Right atrium auricular region (tissue), 2 donors: ENCODE measurements at places on chromosomes 1 and 21. TPM values are rescaled to one million over a fixed set of nuclear protein-coding genes. Genes with fewer than 3 reads are reported as not detected.

DNA sequence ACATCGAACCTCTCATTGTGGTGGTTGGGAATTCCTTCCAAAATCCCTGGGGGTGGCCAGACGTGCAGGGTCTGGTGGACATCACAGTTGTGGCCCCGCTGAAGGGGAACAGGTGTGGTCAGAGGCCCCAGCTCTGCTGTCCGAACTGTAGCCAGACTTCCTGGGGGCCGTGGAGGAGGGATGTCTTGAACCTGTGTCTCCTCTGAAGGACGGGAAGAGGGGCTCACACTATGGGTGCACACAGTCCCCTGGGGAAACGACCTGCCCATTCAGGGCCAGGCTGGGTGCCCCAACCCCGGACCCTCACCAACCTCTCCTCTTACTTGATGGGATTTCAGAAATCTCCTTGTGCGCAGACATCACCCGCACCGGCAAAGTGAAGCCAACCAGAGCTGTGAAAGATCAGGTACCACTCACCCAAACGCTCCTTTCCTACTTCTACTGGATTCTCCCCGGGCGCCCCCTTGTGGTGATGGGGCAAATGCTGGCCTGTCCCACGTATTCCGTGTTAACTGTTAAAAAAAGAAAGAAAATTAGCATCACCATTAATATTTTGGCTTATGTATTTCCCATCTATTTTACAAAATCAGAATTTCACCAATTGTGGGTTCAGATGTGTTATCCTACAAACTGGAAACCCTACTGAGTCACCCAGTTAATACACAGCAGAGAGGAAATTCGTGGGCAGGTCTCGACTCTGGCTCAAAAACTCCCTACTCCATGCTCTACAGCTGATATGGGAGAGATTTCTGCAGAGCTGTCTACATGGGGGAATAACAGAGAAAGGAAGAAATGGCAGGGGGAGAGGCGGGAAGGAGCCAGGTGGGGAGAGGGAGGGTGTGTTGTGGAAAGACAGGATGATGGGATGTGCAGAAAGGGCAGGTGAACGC, 28.1 kb downstream of the PADI4 start:
- DNase-seq, result no peak

DNA sequence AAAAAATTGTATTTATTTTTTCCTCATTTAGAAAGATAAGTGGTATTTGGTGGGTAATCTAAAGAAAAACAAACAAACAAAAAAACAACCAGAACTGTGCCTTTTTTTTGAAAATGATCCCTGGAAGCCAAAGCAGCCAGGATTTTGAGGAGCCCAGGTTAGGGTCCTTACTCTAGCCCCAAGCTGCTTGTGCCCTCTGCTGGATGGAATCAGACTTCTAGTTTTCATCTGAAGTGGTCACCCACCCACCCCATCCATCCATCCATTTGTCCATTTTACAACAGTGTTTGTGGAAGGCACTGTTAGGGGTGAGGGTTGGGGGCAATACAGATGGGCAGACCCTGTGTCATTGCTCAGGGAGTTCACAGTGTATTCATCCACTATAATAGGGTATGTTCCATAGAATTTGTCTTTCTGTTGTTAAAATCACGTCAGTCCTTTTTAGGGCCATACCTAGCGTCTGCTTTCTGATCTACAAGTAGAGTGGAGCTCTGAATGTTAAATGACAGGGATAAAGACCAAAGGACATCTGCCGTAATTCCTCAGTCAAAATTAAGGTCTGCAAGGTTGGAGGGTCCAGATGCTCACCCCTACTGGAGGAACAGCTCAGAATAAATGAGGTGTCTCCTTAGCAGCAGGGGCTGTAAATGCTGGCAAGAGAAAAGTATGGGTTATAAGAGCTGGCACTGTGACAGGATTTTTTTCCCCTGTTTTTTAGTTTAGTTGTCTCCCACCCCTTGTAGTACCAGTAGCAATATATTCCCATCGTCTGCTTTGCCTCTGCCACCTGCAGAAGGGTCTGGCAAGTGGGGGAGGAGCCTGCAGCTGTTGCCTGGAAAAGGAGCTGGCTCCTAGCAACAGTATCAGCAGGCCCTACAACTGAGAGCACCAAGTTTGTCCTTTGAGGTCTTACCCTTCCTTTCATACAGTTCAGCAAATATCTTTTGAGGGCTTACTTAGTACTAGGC, 3.2 kb downstream of the LRRC42 start:
- no peak for DNase-seq

- no peak for DNase-seq
These were observed 281.0 kb upstream of the POU3F1 start for GRCh38 chr1:38327559-38327973.

GRCh38 chr1:208967334-208967733, 616.2 kb upstream of the CAMK1G start:
- no peak for DNase-seq

DNA sequence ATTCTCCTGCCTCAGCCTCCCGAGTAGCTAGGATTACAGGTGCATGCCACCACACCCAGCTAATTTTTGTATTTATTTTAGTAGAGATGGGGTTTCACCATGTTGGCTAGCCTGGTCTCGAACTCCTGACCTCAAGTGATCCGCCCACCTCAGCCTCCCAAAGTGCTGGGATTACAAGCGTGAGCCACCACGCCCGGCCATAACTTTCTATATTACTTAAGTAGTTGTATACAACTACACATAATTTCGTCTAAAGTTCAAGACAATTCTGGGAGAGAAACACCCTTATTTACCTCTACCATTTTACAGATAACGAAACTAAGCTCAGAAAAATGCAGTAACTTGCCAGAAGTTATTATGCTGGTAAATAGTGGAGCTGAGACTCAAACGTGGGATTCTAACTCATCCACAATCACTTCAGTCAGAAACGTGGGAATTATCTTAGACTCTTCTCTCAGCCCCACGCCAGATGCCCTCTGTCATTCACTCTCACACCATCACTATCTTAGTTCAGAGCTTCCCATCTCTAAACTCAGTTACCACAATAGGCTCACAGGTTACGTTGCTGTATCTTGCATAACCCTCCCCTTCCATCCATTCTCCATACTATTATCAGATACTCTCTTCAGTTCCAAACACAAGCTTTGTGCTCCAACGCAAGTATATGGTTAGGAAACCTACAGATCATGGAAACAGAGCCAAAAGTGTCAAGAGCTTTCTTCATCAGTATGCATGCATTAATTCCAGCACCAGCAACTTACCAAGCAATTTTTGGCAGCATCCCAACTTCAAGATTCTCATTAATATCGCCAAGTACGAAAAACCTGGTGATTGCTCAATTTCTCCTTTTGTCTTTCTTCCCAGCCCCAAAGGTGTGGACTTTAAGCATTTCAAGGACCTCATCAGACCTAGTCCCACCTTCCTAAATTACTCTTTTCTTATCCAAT, 69.3 kb downstream of the RERE start:
- DNase-seq, result no peak

GRCh38 chr1:29712284-29712651, 475.9 kb downstream of the PTPRU start:
- DNase-seq, result no peak

GRCh38 chr1:212979340-212980122, 29.2 kb downstream of the VASH2 start:
- DNase-seq, result peak; percentile 59

GRCh38 chr1:114152508-114153260, 985 bp downstream of the SYT6 start:
- DNase-seq, result no peak

The ADGRL2 gene
- total RNA-seq, result 121 TPM

The OR2T6 gene
- total RNA-seq, result not detected

The CD1E gene
- total RNA-seq, result not detected

The CYP4Z1 gene
- total RNA-seq, result not detected

The LENEP gene
- not detected for total RNA-seq

The BACH1 gene
- 31.2 TPM for total RNA-seq
